Stimulated activated CD8-positive, alpha-beta memory T cell treated with anti-CD3 and anti-CD28 coated beads, Interleukin-7, amount 100 ng/mL, for 1 hour (primary cell): ENCODE measurements at places on chromosomes 2 and 18.

- no peak for DNase-seq
These were observed 7.1 kb upstream of the XIRP2 start for GRCh38 chr2:166881177-166881576.

DNA sequence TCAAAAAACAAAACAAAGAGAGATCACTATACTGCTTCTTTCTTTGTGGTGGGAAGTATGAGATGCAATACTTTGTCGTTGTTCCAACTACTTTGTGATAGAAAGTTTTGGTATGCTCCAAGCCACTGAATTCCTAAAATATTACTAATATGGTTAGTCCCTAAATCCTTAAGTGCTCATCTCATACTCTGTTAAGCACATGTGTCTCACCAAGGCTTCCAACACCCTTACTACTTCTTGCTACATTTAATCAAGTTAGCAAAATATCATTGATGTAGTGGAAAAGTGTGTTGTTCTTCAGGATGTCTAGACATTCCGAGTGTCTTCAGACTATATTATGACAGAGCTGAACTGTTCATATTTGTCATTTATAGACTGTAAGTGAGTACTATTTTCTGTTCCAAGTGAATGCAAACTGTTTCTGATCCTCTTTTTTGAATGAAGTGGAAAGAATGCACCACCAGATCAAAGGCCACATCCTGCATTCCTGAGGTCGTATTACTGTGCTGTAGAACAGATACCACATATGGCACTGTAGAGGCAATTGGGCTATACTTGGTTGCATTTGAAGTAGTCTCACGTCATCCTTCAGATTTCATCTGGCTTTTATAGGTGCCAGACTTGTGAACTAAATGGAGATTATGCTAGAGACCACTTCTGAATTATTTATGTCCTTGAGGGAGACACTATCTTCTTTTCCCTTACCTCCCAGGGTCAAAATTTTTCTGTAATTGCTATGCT lies 298.4 kb upstream of the ZNF521 start:
- DNase-seq, result no peak

DNA sequence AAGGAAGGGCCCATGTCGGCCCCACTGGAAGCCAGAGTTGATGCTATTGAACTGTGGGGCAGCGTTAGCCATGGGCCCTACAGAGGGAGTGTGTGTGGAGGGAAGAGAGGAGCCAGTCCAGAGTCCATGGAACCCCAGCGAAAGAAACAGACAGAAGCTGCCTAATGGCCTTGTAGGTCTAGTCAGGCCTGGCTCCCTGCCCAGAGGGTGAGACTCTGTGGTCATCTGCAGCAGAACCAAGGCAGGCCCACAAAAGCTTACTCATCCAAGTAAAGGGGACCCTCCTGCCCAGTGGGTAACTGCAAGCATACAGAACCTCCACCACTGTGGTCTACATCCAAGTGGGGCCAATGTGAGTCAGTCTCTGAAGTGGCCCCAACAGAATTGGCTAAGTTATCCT lies 439.8 kb downstream of the TGIF1 start:
- no peak for DNase-seq

DNA sequence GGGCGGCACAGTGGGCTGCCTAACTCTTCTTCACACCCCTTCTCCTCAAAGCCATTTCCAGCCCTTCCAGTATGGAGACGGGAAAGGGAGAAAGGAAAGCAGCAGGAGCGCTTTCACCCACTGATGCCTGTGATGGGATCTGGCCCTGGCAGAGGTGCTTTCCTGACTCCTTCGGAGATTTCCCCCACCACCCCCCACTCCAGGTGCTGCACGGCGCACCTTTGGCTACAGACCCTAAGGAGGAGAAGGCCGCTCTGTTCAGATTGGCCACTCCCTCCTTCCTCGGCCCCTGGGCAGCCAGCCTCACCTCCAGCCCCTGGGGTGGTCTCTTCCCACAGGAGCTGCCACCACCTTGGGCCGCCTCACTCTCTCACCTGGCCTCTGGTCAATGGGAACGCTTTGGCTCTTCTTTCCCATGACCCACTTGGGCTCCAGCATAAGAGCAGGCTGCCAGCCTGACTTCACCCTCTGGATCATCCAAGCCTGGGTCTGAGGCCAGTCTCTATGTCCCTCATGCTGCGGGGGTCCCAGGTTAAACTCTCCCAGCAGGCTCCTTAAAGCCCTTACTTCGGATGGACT lies 18.4 kb upstream of the MAL start:
- DNase-seq, result no peak

DNA sequence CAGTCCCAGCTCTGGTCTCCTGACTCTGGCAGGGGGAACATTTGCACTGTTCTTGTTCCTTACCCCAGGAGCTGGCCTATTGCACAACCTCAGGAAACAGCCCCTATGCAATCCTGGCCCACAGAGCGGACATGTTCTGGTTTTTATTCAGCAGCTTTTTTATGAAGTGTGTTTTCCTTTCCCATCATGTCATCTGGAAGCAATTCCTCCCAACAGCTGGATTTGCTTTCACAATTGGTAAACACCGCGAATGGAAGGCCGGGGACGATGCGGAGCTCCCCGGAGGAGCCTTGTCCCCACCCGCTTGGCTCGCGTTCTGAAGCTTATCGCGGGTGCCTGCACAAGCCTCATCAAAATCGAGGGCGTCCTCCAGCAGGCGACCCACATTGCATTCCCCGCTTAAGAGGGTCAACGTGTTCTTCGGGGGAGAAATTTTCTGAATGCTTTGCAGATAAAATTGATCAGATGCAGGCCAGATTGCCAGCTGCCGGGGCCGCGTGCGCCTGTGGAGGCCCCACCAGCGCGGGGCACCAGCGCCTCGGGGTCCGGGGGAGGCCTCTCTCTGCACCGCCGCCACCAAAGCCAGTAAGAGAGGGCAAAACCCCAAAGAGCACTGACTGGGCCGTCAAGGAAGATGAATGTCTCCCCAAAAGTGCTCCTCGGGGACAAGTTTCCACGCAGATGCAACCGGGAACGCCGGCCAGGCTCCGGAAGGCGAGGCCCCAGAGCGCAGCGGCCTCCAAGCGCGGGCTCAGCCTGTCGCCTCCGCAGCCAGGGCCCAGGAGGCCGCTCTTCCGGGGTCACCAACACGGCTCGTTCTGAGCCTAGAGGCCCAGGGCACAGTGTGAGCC lies 60.3 kb upstream of the SP3 start:
- no peak for DNase-seq

GRCh38 chr2:223735659-223736244 lies 101.6 kb downstream of the AP1S3 start:
- no peak for DNase-seq
